AG20443 (cell line): ENCODE measurements at places on chromosomes 16 and 17.

- peak; percentile 98 for DNase-seq
These were observed at the start of gene UBE2Z for GRCh38 chr17:48908047-48908843. TSS of gene UBE2Z (plus strand) at chr17:48908407. CDS start at chr17:48908504, 97 bp downstream.

DNA sequence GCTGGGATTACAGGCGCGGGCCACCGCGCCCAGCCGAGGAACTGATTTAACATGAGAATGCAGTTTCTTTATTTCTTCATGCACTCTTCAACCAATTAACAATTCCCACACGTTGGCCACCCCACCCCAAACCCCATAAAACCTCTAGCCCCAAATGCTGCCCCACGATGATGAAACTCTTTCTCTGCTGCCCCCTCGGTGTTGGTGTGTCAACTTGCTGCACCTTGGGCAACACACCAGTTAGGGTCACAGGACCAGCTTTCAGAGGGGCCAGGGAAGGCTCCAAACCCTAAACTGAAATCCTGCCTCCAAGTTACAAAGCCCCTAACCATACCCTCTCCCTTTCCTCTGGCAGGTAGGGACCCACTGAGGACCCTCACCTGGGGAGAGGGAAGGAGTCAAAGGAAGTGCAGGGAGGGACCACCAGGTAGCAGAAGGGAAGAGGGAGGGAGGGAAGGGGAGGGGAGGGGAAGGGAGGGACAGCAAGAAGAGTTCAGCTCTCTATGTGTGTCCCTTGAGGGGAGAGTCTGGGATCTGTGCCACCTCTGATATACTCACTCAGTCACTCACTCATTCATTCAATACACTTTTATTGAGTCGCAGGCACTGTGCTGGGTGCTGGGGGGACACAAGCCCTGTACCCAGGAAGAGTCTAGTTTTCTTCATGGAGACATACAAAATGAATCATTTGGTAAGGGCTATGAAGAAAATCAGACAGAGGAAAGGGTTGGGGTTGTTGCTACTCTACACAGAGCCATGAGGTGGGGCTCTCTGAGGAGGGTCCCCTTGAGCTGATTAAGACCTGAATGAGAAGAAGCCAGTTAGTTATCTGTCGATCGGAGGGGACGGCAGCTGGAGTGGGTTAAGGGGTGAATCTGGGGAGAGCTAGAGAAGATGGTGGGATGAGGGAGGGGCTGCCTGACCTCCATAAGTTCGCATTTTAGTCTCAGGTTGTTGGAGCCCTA is 3.9 kb downstream of the PLXDC1 start:
- no peak for DNase-seq

- DNase-seq = peak; percentile 45
These were observed 235.2 kb downstream of the C16orf78 start for GRCh38 chr16:49608779-49609178.

DNA sequence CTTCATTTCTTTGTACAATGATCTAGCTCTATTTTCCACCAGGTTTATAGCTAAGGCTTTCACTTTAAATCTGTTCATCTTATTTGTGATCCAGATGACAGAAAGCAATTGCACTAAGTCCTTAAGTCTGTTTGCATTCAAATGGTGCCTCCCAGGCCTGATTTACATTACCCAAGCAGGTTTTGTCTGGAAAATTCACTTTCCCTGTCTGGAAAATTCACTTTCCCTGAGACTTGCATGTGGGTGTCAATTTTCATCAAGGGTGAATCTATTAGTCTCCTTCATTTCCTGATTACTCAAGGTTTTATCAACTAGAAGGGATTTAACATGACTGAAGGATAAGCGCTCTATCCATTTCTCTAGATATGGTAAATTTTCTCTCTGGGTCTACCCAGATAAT is 1480.2 kb upstream of the GOT2 start:
- DNase-seq = no peak

DNA sequence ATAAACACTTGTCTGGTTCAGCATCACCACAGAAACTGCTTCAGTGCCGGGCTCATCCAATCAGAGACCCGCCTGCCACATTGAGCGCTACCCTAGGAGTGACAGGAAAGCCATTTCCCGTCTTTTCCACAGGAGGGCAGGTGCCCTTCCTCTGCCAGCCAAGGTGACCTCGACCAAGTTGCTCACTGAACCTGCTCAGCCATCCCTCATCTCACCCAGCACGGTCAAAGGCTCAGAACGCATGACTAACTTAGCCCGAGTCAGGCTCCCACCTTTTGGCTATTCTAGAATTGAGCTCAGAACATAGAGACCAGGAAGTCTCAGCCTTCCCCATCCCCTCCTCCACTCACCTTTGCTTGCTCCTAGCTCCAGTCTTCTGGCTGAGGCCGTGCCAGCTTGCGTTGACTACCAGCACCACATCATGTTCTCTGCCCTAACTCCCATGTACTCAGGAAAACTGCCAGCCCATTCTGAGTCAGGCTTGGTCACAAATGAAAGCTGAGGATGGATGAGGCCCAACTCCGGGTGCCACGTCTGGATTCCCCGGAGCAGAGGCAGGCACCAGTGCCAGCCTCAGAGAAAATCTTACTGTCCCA is 15.6 kb downstream of the MRPS23 start:
- DNase-seq = peak; percentile 32

- DNase-seq = peak; percentile 64
These were observed 24.2 kb downstream of the SGSH start for GRCh38 chr17:80195671-80196529.

DNA sequence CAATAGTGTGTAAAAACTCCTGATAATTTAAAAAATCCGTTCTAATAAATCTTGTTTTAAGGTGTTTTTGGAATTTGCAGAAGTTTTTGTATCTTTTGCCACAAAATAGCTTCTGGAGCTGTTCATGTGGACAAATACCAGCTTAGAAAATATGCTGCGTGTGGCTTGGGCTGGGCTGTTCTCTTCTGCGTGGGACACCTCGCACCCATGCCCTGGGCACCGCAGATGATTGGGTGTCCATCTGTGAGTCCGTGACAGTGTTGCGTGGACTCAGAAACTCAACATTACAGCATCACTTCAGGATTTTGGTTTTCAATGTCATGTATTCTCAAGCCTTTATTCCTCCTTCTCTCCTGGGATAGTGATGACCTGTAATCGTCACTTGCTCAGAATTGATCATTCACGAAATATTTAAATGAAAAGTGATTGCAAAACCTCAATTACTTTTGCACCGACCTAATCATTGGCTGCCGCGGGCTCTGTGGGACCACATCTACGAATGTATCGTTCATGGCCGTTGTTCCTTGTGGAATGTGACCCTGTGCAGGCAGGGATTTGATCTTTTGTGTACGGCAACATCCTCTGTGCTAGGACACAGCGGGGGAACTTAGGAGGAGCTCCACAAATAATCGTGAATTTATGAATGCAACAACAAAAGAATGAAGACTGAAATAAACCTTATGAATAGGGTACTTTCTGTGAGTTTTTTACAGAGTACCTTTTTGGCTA is 210.3 kb upstream of the FOXF1 start:
- no peak for DNase-seq

GRCh38 chr16:80459331-80459777 is 81.4 kb upstream of the DYNLRB2 start:
- peak; percentile 41 for DNase-seq

DNA sequence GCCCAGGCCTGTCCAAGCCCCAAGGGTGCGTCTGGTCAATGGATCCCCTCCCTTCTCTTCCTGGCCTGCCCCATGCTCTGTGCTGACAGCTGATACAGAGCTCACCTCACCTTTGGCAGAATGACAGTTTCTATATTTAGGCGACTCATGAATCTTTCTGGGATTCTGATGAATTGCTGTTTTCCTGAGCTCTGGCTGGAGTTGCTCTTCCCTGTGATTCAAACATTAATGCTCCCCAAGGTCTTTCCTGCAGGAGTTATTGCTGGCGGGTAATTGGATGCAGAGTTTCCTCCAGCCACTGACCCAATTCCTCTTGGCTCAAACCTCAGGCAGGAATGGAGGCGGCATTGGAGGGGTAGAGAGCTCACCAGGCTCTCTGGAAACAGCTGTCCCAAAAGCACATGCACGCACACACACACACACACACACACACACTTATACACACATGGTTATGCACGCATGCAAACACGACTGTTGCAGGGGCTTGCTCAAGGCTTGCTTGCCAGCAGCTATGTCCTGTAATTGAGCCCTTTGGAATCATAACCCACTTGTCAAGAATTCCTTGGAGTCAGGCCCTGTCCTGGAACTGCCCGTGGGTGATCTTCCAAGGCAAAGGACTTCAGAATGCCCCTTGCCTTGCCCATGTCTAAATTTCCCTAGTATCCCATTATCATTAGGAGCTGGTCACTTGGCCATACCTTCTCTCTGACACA is 128.8 kb downstream of the ASIC2 start:
- DNase-seq = peak; percentile 56

- no peak for DNase-seq
These were observed 123.1 kb downstream of the CA10 start for GRCh38 chr17:52035336-52035915.

DNA sequence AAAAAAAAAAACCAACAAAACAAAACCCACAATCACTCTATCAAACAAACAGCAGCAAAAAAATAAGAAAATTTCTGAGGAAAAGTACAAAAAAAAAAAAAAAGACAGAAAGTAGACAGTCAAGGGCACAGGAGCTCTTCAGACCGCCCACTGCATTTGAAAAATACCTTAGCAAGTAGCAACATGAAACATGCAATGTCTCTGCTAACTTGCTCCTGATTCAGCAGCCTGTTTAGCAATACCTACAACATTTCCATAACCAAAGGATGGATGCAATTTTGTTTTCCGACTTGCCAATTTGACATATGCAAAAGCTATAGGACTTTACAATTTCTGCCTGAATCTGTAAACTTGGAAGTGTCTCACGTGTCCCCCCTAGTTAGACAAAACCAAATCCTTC is 57.4 kb downstream of the SYNRG start:
- DNase-seq = no peak

DNA sequence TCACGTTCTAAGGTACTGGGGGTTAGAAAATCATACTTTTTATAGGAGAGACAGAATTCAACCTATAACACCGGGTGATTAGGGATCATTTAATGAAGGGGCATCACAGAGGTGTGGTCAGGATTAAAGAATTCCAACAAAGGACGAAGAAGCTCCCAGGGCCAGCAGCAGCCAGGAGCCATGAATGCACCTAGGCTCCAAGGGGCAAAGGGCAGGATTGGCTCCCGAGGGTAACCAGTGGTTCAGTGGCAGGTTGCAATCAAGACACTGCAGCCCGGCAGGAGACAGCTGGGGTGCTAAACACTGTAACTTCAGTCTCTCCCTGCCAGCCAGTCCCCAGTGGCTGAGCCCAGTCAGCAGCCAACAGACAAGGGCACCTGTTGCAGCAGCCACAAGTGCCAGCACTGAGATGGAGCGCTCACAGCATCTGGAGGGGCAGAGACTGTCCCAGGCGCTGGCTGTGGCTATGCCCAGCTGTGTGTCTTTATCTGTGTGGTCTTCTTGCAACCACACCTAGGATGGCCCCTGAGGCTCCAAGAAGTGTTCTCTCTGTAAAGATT is 23.9 kb downstream of the DHRS7C start:
- DNase-seq = no peak

GRCh38 chr17:57539529-57540301 is 205.4 kb downstream of the CCDC182 start:
- DNase-seq = no peak

DNA sequence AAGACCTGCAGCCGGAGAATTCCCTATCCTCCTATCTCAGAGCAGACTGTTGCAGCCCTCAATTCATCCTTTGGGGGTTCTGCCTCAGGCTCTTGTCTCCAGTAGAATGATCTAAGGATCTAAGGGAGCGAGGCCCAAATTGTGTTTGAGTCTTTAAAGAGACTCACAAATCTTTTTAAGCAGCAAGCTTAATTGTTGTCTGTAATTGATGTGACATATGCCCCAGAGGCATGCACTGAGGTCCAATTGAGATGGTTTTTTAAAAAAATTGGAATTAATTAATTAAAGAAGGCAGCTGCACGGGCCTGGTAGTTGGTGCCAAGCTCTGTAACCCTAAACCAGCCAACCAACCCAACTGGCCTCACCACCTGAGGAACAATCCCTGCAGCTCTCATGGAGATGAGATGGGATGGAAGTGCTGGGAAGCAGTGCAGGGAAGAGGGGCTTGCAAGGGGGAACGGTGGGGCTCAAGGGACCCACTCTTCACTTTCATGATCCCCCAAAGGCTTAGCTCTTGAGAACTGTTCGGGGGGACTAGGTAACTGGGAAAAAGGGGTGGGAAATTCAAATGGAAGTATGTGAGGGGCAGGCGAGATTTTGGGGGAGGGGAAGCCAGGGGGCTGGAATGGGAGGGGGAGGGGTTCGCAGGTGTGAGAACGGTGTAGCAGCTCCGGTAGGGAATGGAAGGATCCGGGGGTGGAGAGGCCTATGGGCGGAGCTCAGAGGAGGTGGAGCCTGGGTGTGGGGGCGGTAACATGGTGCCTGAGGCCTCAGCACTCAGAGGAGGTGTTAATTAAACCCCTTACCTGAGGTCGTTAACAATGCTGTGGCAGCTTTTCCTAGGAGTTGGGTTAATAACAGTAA is 9.2 kb upstream of the ZNF652 start:
- no peak for DNase-seq

GRCh38 chr17:58184308-58184985 is 8.1 kb upstream of the EPX start:
- no peak for DNase-seq

GRCh38 chr16:67312719-67313118 is 13.8 kb downstream of the KCTD19 start:
- DNase-seq = no peak

DNA sequence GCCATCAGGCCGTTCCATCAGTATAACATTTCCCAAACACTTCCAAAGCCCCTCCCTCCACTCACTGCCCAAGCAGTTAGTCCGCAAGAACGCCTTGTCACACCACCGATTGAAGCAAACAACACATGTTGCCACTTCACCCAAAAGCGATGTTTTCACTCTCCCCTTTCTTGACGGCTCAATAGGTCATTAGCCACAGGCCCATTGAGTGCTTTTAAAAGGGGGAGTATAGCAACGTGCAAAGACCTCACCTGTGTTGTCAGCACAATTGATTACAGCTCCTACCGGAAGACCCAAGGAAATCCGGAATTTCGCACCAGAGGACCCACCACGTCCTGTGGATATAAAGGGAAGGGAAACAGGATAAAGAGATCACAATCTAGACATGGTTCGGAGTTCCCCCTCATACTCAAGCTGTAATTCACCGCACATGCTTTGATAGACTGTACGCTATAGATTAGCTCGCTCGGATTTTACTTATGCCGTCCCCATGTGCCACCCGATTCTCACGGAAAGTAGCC is 690 bp downstream of the RPL23 start:
- no peak for DNase-seq

GRCh38 chr16:58638148-58639036 is 8.8 kb upstream of the CNOT1 start:
- peak; percentile 91 for DNase-seq

DNA sequence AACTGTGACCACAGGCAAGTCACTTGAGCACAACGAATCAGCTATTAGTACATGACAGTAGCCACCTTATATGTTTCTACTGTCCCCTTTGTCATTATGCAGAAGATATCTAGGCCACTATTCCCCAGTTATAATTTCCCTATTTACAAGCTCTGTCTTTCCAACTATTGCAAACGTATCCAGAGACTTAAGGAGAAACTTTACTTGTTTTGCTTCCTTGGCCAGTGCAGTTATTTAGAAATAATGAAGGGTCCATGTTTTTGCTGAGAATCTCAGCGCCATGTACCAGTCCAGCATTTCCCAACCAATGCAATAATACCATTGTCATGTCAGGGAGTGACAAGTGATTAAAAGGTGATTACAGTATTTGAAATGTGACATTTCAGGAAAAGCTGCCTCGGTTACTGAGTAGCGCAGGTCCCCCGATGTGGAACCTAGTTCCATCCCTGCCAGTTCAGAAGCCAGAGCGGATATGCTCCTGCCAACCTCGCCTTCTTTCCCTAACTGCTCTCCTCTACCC is 743 bp downstream of the ZNF624 start:
- DNase-seq = no peak

- DNase-seq = no peak
These were observed 25.6 kb downstream of the IL21R start for GRCh38 chr16:27427538-27427937.

GRCh38 chr16:51024703-51025102 is 126.4 kb downstream of the SALL1 start:
- DNase-seq = no peak
